ENCODE measurements at places on chromosomes 11 and 22.

GRCh38 chr22:37746366-37747079 lies 49.7 kb downstream of the TRIOBP start:
- DNase-seq = peak; percentile 5

DNA sequence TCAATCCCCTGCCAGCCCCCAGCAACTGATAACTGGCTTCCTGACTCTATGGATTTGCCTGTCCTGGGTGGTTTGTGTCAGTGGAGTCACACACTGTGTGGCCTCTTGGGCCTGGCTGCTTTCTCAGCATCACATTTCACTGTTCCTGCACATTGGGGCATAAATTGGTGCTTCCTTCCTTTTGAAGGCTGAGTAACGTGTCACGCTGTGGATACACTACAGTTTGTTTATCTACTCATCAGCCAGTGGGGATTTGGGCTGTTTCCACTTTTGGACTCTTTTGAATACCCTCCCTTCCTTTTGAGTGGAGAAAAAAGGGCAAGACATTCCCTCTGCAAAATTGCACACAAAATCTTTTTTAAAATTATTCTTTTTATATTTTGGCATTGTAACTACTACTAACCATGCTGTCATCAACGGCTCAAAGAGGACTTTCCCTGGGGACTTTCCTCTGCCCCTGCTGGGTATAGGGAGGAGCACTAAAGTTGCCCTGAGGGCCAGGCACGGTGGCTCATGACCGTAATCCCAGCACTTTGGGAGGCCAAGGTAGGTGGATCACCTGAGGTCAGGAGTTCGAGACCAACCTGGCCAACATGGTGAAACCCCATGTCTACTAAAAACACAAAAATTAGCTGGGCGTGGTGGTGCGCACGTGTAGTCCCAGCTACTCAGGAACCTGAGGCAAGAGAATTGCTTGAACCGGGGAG lies 7.8 kb upstream of the CELSR1 start:
- no peak for DNase-seq

DNA sequence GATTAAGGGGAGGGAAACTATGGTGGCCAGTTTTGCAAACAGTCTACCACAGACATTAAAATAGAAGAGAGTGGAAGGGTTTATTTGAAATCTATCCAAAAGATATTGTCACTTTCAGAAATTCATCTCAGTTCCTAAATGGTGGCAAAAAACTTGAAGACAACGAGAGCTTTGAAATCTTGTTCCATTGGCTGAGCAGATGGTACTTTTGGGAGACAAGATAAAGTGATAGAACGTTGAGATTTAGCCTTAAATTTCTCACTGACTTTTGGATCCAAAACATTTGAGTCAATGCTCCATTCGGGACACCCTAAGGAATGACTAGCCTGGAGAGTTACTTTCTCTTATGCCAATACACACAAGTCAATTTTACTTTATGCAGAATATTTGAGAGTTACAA lies 319.1 kb upstream of the LARGE1 start:
- DNase-seq = no peak

DNA sequence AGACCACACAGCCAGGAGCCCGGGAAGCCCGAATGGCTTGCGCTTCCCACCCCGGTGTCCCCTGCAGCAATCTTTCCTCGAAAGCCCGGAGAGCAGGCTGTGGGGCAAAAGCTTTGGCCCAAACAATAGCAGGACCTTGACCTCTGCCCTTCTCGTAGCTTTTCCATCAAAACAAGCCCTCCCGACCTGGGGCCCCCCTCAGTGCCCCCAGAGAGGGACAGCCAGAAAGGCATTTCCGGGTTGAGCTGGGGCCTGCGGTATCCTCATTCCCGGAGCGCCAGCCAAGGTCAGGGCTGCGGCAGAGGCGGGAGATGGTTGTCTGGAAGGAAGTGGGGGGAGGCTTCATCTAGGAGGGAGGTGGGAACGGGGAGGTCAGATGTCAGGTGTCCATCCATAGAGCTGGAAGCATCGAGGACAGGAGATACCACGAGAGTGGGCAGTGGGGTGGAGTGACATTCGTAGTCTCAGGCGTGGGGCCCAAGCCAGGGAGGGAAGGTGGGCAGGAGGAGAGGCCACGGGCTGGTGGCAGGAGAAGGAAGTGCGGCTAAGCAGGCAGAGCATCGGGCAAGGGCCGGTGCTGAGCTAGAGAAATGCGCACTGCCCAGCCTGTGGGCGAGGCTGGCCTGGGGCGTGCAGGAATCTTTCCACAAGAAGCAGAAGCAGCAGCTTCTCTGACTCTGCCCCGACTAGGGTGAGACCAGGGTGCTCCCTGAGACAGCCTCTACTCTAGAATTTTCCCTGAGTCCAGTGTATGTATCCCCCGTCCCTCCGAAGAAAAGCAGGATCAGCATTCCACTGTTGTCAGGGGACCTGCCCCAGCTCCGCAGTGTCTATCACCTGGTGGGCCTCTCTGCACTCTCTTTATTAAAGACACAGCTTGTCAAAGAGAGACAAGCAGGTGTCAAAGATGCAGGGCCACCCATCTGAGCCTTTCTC lies 14.3 kb downstream of the PDGFB start:
- no peak for DNase-seq

- DNase-seq = no peak
Observed at GRCh38 chr22:26565889-26566288, 24.0 kb downstream of the TPST2 start.

DNA sequence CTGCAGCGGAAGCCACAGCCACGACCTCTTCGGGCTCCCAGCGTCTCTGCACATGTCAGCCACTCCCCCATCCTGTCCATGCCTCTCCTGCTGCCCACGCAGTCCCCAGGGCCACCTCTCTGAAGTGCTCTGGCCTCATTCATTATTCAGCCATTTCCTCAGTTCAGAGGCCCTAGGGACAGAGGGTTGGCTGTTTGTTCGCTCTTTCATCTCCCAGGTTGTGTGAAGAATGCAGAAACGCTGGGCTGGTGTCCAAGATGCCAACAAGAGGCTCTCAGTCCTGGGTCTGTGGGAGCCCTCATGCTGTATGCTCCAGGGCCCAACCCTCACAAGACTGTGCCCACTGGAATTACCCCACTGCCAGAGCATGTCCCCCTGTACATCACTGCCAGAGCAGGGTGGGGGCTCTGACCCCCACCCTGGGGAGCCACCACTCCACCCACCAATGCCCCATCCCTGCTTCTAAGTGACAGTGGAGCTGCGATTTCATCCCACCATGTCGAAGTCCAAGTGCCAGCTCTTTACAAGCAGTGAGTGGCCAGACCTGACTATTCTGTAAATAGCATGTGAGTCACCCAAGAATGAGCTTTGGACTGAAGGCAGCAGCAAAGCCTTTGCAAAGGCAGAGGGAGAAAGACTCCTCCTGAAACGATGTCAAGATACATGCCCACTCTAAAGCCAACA lies 209.6 kb downstream of the BUD13 start:
- DNase-seq = no peak

DNA sequence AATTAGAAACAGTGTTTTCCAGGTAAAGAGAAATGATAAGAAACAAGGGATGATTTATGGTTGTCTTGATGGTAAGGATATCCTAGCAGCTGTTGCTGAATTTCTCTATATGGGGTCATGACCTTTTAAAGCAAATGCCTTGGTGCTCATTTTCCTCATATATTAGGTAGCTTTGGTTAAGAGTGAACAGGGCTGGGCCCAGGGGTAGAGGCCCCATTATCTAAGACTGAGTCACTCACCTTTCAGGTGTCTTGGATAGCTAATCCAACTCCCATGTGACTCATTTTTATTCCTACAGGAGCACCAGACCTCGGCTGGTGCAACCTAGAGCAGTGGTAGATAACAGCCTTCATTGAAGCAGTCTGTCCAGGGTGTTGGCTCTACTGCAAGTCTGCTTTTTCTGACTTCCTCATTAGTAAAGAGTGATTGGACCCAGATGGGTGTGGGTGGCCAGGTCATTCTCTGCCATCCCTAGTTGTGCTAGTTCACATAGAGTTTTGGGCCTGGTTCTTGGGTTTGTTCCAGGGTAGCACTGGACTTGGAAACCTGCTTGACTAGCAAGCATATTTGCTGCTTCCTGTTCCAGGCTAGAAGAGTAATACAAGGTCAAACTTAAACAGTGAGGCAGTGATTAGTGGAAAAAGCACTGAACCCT lies 37.4 kb downstream of the CTNND1 start:
- no peak for DNase-seq

DNA sequence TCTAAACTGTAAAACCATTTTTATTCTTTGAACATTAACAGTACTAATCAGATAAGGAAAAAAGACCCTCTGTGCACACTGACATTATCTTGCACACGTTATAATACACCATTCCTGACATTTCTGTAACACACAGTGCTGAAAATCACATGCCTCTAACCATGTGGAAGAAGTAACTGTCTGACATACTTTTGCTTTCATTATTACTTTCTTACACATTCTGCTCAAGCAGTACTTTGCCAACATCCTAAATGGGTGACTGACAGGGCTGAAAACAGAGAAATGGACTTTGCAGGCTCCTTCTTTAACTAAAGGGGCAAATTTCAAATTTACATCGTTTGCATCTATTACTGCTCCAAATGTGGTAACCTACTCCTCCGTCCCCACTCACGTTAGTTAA lies 22.8 kb upstream of the TP53AIP1 start:
- DNase-seq = no peak

- no peak for DNase-seq
Observed at GRCh38 chr22:18968011-18968749, 32.1 kb upstream of the PRODH start.

- no peak for DNase-seq
Observed at GRCh38 chr22:23351321-23351720, 171.0 kb downstream of the BCR start.

GRCh38 chr22:50456026-50456425 lies 18.8 kb downstream of the SBF1 start:
- no peak for DNase-seq

DNA sequence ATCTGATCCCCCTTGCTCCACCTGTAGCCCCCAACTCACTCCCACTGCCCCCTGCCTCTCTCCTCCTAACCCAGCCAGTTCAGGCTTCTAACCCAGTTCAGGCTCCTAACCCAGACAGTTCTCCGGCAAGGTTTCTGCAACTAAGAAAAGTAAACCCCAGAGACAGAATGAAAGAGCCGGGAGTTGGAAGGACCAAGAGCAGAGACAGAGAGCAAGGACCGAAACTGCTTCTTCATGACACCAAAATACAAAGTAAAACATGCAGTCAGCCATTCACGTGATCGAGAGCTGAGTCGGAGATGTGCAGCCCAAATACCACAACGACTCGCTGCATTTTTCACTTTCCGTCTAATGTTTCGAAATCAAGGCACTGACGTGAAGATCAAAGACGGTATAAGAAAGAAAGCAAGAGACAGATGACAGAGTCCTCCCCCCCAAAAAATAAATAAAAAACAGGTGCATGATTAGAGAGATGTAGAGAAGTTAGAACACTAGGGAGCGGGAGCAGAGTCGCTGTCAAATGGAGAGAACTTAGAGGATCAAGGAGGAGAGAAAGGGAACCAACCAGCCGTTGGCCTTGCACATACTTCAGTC lies 884 bp downstream of the IL10RA start:
- DNase-seq = no peak
